ENCODE measurements at places on chromosomes 7 and 10.

DNA sequence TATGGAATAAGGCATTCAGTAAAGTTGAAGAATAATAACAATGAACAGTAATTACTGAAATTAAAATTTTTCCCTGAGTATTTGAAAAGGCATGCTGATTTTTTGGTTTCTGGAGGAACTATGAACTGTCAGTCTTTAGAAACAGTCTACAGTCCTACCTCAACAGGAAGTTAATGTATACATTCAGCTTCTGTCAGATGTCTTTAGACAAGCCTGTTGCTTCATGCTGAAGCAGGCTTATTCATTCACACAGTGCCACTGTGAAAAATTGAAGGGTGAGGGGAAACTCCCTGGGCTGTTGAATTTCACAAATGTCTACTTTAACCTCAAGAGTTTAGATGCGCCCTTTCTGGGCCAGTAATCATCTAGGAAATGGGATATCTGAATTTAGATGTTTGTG is 3.5 kb downstream of the NRF1 start:
- no peak for DNase-seq

DNA sequence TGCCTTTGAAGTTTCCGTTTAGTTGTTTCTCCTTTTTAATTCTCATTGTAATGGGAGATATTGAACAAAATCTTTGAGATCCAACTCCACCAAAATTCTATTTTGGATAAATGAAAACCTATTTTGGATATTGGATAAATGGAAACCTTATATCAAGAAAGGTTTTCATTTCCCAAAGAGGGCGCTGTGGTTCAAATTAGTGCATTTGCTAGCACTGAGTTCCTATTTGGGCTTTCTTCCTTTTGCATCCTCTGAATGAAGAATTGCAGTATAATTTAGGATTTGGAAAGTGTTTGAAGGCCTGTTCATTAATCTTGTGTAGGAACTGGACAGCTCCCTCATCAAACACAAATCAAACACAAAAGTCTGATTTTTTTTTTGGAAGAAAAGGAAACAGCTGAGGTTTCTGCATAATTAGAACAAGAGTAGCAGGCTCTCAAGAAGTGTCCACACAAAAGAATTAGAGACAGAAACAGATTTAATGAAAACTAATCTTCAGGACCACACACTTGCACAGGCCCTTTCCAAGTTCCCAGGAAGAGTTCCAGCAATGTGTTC is 80.8 kb upstream of the KLF14 start:
- DNase-seq: no peak

GRCh38 chr7:108094346-108094745 is 35.8 kb downstream of the LAMB4 start:
- DNase-seq: no peak

DNA sequence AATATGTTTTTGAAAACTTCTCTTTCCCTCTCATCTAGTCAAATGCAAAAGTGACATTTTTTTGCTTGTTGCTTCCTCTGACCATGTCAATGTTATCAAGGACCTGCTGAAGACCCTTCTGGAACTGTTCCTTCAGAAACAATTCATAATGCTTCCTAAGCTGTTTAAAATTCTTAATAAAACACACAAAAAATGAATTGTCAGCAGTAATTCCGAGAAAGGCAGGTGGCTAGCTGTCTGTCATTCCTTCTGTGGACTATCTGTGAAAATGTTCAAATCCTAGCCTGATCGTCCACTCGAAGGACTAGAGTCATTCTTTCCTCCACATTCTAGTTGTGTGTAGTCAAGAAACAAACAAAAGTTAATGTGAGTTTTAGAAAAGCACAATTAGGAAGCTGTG is 56.6 kb upstream of the TRIL start:
- no peak for DNase-seq

DNA sequence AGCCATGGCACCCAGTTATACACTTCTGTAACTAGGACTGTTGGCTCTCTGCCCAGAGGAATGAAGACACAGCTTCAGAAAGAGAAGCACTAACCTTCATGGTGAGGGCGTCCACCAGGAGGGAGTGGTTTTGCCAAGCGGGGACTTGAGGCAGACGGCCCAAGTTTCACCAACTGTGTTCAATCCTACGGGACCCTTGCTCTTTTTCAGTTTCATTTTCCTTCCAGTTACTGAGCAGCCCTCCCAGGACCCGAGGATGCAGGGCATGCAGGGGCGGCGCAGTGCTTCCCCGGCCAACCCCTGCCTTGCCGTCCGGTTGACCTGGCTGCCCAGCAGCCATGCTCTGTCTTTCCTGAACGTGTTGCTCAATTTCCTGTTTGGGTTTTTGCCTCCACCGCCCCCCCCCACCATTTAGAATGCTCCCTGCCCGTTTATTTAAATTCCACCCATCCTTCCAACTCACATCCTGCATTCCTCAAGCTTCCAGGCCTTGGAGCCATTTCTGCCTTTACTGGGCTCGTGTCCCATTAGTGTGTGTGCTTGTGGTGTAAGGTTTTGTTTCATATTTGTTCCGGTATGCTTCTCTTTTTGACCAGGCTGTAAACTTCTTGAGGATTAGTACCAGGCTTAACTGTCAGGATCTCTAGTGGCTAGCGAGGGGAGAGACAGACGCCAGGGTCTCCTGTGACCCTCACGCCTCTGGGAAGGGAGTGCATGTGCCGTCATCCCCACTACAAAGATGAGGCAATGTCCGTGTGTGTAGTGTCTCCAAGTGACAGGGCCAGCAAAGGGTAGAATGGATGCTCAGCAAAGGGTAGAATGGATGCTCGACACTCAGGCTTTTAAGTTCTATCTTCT is 31.6 kb downstream of the IL15RA start:
- no peak for DNase-seq

GRCh38 chr7:44580945-44581878 is 819 bp downstream of the TMED4 start:
- DNase-seq: no peak

DNA sequence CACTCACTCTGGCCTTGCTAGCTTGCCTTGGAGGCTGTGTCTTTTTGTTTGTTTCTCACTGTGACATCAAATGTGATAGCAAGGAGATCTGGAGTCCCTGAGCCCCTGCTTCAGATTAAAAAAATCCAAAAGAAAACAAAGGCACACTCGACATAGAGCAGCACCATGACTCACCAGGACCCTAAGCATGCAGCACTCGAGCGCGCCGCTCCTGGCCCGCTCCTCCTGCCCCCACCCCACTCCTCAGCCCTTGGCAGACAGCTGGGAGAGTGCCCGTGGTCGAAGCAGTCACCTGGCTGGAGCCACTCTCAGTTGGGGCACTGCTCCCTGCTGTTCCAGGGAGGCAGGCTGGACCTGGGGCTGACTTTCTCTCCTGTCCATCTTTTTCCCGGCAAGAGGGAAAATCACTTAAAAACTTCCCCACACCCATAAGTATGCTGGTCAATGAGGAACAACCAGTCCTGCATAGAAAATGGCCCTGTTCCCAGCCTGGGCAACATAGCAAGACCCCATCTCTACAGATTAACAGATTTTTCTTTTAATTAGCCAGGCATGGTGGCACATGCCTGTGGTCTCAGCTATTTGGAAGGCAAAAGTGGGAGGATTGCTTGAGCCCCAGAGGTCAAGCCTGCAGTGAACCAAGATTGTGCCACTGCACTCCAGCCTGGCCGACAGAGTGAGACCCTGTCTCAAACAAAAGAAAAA is 128.4 kb downstream of the PAXIP1 start:
- no peak for DNase-seq

DNA sequence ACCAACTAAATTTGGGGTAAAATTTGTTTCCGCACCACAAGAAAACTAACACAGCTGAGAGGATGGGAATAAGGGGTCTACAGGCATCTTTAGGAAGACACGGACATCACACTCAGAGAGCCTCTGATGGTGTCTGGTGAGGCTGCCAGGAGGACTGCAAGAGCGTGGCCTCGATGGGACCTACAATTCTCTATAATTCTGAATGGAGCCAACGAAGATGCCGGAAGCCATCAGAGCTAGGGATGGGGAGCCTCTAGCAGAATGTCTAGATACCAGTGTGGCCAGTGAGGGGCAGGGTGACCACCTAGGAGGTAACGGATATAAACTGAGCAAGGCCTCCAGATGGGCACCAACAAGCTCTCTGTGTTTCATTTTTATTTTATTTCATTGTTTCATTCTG is 7.5 kb downstream of the GRID1 start:
- no peak for DNase-seq

- no peak for DNase-seq
Observed at GRCh38 chr7:73912223-73912622, 51.3 kb downstream of the TMEM270 start.

DNA sequence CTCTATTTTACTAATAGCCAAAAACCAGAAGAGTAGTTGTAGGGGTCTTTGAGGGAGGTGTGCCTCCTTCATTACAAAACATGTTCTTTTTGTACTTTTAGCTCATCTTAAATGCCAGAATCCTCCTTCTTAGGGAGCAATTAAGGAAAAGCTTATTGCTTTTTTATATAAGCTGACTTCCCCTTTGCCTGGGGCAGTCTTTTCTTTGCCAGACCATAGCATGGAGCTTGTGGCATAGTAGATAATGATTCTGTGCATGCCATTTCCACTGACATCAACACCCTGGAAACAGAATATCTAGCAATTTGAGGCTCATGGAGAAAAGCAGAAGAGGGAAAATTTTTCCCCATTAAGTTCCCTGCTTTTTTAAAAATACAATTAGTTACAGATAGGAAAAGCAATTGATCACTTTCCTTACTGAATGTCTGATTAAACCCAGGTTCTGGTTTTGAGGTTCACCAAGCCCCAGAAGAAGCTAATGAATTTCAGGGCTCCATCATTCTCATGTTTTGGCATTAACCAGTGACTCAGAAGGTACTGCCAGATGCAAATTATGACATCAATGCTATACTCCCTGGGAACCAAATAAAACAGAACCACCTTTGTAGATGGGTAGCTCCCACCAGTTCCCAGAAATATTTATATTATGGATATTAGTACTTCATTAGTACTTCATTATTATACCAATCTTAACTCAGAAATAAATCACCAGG is 410.6 kb downstream of the KCNMA1 start:
- DNase-seq: no peak
